Stimulated activated CD8-positive, alpha-beta memory T cell treated with anti-CD3 and anti-CD28 coated beads, Interleukin-2, amount 100 ng/mL, for 1 hour (primary cell): ENCODE measurements at places on chromosomes 5 and 9.
A peak's percentile ranks its signal among the peaks of the same experiment; 100 is the strongest.

DNA sequence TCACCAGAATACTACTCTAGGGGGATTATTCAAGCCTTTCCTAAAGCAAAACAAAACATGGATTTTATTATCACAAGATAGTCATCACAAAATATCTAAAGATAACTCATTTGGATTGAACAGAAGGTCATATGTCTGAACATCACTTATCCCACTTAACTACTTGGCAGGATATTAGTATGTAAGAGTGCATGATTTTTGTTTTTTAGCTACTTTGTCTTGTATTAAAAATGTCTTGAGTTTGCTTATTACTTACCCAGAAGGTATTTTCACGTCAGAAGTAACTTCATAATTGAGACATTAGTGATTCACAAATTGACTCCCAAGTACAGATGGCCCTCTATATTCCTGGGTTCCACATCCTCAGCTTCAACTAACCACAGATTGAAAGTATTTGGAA is 113.8 kb downstream of the TLE4 start:
- no peak for DNase-seq

- DNase-seq, result no peak
Observed at GRCh38 chr5:56168066-56168478, 65.1 kb downstream of the ANKRD55 start.

- no peak for DNase-seq
Observed at GRCh38 chr5:34673463-34674125, 17.5 kb downstream of the RAI14 start.

DNA sequence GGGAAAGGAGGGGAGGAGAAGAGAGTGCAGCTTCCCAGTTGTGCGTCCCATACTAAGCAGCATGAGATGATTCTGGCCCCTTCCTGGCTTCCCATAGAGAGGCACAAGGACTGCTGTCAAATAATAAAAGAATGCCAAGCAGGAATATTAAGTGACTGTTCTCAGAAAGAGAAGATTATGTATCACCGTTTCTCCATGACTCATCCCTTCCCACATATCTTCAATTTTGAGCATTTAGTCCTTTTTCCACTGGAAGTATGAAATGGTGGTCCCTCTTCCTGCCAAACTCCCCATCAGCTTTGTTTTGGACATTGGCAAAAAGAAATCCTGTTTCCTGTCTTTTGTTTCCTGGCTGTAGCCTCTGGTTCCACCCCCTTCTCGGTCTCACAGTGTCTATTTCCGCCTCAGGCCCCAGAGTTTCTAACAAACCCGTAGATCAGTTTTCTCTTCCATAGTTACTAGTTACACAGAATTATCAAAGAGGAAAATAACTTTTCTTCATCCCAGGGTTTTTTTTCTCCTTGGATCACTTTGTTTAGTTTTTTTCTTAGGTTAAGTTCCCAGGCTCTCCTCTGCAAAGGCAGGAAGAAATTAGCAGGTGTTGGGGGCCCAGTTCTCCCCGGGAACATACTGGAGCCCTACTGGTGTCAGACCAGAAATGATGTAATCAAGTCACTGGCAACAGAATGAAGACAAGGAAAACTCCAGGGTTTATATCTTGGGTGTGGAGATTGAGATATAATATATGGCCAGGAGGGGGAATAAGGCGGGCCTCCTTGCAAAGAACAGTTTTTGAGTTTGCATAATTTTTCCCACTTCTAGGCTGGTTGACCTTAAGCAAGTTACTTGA is 26.4 kb upstream of the ARHGAP26 start:
- DNase-seq, result no peak

DNA sequence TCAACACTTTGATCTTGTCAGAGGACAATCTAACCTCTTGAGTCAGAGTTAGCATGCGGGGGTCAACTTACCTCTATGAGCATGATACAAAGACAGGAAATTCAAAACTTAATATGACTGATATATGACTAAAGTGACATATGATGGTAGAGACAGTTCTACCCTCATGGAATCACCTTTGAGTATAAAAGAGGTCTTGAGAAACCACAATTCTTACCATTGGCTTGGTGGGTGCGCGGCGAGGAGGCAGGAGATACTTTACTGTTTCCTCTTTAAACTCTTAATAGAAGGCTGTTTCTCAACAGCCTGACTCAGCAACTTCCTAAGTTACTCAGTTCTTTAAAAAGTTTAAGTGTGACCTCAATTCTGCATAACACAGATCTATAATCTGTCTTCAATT is 372.8 kb downstream of the KIAA0825 start:
- no peak for DNase-seq

- DNase-seq, result no peak
Observed at GRCh38 chr9:35335164-35335563, 154.7 kb upstream of the RUSC2 start.

GRCh38 chr5:44808435-44809214 is at the start of gene MRPS30:
Gene MRPS30, plus strand, starts transcription at chr5:44808947. Its CDS starts 16 bp downstream, at chr5:44808963.
- DNase-seq, result peak; percentile 77

DNA sequence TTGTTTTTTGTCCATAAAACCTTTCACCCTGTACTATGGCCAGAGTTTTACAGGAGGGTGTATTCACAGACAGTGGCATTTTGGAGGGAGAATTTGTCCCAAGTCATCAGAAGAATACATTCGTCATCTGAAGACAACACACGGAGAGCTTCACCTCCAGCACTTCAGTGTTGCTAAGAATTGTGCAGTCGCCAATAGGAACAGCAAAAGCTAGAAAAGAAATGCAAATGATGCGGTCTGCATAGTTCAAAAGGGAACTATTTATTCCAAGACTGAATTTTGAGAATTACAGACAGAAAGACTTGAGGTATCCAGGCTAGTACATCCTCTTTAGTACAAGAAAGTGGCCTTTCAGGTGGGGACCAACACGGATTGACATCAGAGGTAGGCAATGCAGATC is 399.2 kb upstream of the KIF2A start:
- no peak for DNase-seq

- no peak for DNase-seq
Observed at GRCh38 chr5:116738615-116739261, 164.1 kb upstream of the SEMA6A start.

DNA sequence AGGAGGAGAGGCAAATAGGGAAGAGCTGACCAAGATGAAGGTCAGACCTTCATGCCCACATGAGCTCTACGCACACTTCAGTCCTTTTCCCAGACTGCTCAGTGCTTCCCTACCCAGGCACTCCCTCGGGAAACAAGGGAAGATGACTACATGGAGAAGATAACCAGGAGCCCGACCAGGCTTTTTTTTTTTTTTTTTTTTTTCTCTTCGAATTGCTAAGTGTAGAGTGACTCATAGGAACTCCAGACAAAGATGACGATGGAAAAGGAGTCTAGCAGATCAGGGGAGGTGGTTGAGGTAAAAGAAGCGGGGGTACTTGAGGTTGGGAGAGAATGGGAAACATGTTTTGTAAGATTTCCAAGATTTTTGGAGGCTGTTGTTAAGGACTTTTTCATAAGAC is 526.1 kb downstream of the BNC2 start:
- no peak for DNase-seq

DNA sequence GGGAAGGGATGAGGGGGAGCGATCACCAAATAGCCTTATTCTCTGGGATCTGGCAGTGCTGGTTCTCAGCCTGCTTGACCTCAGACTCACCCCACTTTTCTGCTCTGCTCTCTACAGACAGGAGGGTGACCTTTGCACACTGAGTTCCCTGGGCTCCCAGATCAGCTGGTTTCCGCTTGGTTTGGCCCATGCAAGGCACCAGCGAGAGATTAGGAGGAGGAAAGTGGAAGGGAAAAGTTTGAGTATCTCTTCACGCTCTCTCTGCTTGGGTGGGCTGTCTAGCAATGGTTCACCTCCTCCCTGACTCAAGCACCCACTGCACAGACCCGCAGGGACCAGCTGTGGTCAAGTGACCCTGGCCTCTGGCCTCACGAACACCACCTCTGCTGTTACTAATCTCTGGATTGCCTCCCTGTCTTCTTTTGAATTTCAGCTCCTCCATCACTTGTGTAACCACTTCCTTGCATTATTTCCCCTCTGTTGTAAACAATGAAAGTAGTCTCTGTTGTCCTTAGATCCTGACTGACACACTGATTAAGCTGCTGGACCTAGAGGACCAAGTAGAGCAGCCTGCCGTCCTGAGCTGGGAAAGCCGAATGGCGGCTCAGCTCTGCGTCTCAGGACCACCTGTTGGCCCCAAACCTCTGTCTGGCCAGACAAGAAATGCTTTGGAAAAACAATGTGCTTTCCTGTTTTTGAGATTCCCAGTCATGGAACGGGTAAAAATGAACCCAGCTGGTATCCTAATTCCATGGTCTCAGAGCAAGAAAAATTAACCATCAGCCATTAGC is 186.6 kb downstream of the CRB2 start:
- DNase-seq, result no peak

DNA sequence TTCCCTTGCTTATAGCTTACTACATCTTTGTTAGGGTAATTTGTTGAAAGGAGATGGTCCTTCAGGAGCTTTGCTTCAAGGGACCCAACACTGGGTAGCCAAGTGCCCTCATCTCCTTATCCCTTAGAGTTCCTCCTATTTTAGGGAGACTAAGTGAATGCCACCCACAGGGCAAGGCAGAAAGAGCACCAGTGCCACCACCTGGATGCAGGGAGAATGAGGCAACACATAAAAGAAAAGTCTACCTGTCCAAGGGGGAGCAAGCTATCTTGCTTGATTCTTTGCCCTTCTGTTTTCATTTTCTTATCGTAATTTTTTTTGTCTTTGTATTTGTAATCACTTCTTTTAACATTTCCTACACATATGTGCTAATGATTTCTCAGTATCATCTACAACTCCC is 205.5 kb downstream of the NPR3 start:
- DNase-seq, result no peak
